T-helper 2 cell treated with Interferon-gamma antibody and Interleukin-4, amounts not matched to agents 5 μg/mL and 100 μg/mL, for 36 hours (primary cell): ENCODE measurements at places on chromosomes 1 and 21.

DNA sequence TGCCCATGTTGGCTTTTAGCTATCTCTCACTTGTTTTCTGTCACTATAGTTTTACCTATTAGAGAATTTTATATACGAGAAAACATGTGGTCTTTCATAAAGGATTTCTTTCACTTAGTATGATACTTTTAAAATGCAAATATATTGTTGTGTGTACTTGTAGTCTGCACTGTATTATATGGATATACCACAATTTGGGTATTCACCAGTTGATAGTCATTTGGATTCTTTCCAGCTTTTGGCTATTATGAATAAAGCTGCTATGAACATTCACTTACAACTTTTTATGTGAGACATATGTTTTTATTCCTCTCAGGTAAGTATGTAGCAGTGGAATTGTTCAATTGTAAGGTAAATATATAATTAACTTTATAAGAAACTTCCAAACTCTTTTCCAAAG lies 441.5 kb downstream of the GPATCH2 start:
- no peak overlapping the region for H3K27ac ChIP-seq
- no peaks in the 10 kb centered on the region for H3K36me3 ChIP-seq
- H3K4me3 ChIP-seq: no peak overlapping the region
- DNase-seq: no peak

DNA sequence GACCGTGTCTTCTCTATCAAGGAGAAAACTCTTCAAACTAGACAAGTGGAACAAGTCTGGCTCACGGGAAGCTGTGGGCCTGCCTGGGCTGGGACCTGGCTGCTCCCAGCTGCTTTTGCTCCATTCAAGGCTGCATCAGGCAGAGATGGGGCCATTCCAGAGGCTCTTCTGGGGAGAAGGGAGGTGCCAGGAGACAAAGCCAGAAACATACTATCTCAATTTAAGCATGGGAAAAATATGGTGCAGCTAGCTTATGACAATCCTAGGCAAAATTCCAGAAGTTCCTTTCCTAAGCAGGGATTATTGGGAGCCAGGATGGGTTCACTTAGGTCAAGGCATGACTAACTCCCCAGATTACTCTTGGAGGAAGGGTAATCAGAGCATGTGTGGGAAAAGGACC lies 90.8 kb upstream of the SLC2A1 start:
- H3K27me3 ChIP-seq: peaks cover 8% of the 10 kb centered on the region
- no peak overlapping the region for H3K4me3 ChIP-seq
- H3K27ac ChIP-seq: no peak overlapping the region
- peaks cover 2% of the 10 kb centered on the region for H3K4me1 ChIP-seq
- H3K36me3 ChIP-seq: no peaks in the 10 kb centered on the region

DNA sequence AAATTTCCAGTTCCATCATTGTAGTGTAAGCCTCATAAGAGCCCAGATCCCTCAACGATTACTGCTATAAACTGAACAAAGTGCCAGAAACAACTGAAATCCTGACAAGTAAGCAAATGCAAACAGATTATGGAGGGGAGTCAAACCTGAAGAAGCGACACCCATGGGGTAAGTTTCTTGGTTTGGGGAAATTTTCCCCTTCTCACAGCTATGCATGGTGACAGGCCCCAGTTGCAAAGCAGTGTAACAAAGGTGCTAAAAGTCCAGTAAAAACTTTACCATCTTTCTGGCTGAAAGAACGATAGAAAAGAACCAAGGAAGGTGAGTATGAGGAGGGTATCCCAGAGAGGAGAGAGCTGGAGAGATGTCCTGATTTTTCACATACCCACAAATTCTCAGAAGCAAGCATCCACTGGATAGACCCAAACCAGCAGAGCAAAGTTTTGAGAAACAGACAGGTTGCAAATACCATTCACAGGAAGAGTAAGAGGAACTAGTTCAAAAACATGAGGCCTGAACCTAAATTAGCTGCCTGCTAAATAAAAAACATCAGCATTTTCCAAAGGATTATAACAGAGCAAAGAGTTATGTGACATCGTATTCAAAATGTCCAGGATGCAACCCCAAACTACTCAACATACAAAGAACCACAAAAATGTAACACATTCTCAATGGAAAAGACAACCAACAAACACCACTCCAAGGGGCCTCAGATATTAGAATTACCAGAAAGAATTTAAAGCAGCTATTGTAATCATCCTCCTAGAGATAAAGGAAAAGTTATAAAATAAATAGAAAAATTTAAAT lies 14.5 kb downstream of the SCYL3 start:
- H3K36me3 ChIP-seq: peaks cover 40% of the 10 kb centered on the region
- DNase-seq: no peak
- no peak overlapping the region for H3K4me3 ChIP-seq

DNA sequence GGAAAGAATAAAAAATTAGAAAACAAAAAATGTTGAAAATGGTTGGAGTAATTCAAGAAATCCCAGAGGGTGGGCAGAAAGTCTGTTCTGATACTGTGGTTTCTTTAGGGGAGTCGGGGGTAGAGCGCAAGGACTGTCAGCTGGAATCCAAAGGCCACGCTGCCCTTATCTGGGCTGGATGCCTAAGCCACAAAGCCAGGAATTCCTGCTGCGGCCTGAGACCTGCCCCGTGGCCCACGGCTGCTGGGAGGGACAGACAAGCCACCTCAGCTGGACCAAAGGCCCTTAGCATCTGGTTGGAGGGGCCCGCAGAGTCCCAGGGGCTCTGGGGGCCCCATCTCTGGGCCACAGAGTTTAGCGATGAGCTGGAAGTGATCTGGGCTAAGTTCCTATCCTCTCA lies 60.2 kb downstream of the DMRTB1 start:
- H3K36me3 ChIP-seq: no peaks in the 10 kb centered on the region
- H3K4me1 ChIP-seq: no peaks in the 10 kb centered on the region
- DNase-seq: no peak
- H3K4me3 ChIP-seq: no peak overlapping the region

DNA sequence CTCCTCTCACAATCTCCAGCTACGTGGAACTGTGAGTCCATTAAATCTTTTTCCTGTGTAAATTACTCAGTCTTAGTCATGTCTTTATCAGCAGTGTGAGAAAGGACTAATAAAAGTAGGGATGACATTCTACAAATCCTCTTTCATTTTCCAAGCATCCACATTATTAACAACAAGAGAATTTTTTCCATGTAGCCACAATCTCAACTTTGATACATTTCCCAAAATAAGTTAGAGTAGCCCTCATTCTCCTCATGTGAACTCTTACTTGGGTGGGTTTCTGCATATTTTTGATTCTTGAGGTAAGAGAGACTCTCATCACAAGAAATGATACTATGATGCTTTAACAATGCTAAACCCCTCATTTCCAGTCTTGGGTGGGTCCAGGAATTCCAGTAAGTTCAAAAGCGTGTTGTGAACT lies 52.8 kb downstream of the TNFSF18 start:
- no peak for DNase-seq
- no peaks in the 10 kb centered on the region for H3K4me1 ChIP-seq
- H3K27me3 ChIP-seq: peaks cover 2% of the 10 kb centered on the region
